Femur (tissue), 1 donor: ENCODE measurements at places on chromosomes 4 and X.
A peak's percentile ranks its signal among the peaks of the same experiment; 100 is the strongest.

GRCh38 chrX:10172877-10173276 lies 16.1 kb downstream of the CLCN4 start:
- peak; percentile 27 for DNase-seq

DNA sequence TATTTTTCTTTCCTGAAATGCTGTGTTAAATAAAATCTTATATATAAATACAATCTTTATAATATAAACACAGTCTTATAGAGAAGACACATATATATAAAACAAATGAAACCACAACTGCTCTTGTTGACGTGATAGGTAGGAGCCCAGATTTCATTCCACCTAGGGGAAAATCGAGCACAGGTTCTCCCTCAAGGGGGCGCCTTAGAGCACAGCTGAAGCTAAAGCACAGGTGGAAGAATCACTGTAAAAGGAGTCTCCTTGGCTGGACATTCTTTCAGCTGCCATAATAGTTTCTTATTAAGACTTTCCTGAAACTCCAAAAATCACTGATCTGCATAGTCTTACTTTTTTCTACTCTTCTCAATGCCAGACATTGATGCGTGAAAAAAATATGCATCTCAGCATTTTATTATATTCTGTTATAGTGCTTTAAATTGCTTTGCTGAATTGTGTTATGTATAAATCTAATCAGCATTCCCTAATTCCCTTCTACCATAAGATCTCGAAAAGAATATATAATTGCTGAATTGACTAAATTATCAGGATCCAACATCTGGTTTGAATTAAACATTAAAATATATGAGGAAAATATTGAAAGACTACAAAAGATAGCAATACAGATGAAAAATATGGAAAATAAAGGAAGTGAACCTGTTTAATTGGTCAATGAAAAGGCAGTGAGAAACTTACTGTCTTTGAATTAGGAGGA lies 25.5 kb upstream of the RXFP1 start:
- no peak for DNase-seq

DNA sequence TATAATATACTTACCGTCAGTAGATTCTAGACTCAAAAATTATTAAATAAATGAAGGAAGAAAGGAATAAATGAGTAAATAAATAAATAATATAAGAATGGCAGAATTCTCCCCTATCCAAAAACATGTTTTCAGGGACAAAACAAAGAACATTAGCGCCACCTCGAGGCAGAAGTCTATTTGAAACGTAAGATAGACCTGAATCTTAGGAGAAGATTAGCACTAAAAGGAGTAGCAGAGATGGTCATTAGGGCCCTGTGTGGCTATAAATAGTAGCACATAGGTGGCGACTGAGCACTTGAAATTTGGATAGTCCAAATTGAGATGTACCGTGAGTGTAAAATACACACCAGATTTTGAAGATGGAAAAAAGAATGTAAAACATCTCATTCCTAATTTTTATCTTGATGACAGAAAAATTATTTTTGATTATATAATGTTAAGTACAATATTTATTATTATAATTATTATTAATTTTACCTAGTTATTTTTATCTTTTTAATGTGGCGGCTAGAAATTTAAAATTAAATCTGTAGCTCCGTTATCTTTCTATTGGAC lies 24.3 kb upstream of the SRD5A3 start:
- DNase-seq = peak; percentile 77

DNA sequence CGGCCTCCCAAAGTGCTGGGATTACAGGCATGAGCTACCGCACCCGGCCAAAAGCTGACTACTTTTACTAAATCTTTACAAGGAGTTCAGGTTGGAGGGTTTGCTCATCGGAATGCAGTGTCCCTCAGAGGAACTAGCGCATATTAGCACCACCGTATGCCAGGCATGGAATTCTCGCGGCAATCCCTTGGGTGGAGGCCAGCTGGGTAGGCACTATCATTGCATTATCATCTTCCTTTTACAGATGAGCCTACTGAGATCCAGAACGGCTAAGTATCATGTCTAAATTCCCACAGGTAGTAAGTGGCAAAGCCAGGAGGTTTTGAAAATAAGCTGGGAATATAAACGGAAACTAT lies 6.1 kb upstream of the CXorf66 start:
- DNase-seq = no peak

GRCh38 chrX:49071877-49072711 lies 1.7 kb downstream of the PRAF2 start:
- peak; percentile 88 for DNase-seq

DNA sequence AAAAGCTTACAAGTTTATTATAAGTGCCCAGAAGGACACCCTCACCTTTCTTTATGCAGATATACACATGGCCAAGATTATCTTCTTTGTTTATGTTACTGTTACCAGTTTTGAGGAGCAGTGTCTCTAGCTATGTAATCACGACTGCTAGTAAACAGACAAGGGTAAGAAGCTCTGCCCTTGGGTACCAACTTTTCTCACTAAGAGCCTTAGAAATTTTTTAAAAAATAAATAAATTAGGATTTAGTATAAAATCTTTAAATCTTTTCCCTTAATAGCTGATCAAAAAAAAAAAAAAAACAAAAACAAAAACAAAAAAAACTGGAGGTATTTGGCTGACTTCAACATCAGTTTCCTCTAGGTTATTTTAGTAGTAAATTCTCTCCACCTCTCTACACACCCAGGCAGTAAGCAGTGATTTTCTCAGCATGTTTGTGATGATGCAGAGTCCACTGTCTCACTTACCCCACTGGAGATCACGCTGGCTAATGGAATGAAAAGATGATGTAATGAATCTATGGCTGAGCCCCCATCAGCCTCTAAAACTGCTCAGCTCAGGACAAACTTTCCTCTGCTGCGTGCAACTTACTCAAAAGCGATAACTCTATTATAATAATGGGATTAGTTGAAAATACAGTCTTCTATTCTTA lies 125.9 kb downstream of the FRYL start:
- no peak for DNase-seq

DNA sequence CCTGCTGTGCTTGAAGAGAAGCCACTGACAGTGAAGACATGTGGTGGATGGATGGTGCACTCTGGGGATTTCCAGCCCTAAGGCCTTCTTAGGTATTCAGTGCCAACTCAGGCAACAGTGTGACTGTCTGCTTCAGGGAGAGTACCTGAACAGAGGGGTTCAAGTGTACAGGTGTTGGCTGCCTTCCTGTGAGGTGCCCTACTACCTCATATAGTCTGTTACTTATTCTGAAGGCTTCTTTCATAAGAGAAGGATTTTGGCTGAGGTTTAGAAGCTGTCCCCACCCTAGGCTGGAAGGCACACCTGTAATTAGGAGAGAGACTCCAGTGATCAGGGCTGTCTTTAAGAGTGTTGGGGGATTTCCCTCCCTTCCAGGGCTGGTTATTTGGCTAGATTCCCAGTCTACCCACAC lies 1.8 kb downstream of the FTHL17 start:
- no peak for DNase-seq

DNA sequence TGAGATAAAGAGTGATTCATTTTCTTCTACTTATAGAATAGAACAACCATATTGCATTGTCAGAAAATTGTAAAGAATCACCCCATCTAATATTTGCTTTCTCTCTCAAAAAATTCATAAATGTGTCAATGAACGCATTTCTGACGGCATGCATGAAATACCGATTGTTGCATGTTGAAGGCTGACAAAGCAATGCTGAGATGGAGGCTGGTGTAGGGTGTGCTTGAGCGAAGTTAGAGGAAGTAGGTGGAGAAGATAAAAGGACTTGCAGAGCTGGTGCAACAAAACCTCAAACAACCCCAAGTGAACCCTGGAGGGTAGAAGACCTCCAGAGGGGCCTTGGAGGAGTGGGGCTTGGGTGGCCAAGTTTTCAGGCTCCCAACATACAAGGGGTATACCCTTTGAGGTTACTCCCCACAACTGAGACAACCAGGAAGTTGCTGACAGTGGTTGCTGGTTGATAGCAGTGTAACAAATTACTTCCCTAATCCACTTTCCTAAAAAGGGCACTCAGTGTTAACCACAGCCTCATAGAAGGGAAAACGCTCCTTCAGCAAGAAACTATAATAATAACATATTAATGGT lies 452.7 kb downstream of the NLGN4X start:
- DNase-seq = no peak

GRCh38 chrX:37753384-37753783 lies 26.5 kb upstream of the CYBB start:
- no peak for DNase-seq

- no peak for DNase-seq
These were observed 31.8 kb downstream of the MSL3 start for GRCh38 chrX:11789809-11790208.

DNA sequence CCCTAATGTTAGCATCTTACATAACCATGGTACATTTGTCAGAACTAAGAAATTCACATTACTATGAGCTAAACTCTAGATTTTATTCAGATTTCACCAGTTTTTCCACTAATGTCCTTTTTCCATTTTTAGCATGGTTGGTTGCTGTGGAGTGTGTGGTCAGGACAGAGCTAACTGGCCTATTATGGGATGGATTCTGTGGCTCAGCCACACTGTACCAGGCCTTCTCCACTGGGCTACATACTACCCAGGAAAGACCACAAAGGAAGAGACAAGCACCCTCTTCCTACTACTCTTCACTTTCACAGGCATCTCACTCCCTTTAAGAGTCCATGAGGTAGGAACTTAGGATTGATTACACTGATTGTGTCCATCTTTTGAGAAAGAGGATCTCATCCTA lies 67.4 kb downstream of the ZNF827 start:
- no peak for DNase-seq

GRCh38 chr4:111494471-111494870 lies 650.8 kb upstream of the FAM241A start:
- DNase-seq = no peak

- DNase-seq = no peak
These were observed 311.8 kb downstream of the ADGRL3 start for GRCh38 chr4:61511716-61512488.

DNA sequence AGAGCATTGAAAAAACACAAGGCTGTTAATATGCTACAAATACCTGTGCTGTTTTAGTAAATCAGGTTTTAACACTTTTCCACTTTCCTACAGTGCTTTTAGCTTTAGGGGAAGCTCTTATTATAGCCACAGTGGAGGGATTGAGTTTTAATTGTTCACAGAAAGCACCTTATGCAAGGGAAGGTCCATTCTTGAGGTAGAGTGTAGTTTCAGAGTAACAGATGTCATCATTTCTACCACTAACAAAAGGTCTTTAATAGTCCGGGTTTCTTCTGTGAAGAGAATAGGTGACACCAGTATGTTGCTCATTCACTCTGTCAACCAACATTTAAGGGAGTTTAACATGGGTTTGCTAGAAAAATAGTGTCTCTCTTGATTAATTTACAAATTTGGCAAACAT lies 104.4 kb downstream of the STIM2 start:
- DNase-seq = no peak

GRCh38 chr4:96103086-96103485 lies 263.2 kb downstream of the PDHA2 start:
- DNase-seq = no peak

GRCh38 chr4:7909463-7910262 lies 30.0 kb downstream of the AFAP1 start:
- peak; percentile 63 for DNase-seq

DNA sequence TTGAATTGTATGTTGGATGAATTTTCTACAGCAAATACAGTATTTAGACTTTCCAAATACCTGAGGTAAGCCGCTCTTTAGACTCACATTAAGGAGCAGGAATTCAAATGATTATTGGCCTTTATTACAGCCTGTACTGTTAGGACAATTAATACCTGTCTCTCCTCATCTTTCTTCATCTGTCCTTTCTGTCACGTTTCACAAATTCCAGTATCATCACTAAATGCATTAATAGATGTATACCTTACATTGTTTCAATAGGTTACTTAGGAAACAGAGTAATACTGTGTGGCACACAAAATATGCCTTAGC lies 1.2 kb downstream of the FAM241A start:
- no peak for DNase-seq

- DNase-seq = no peak
These were observed 22.1 kb downstream of the TMSB4X start for GRCh38 chrX:12996934-12997435.

- DNase-seq = no peak
These were observed 193.2 kb upstream of the KLF3 start for GRCh38 chr4:38470735-38471262.
